ENCODE measurements at places on chromosomes 5 and 9.

DNA sequence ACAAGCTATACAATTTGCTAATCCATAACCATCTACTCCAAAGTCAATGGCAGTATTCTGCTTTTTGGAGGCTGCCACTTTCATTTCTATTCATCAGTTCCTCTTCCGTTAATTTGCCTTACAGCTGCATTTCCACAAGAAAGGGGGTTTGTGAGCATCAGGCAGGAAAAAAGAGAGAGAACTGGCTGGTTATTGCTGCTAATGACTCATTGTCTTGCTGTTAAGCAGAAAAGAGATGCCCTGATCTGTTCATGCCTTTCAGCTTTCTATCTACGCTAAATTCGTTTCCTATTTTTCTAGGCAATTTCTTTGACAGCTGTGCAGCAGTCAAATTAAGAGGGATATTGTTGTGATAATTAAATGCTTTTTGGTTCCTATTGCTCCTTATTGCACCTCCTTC is 65.9 kb upstream of the GNAQ start:
- no peak for DNase-seq

DNA sequence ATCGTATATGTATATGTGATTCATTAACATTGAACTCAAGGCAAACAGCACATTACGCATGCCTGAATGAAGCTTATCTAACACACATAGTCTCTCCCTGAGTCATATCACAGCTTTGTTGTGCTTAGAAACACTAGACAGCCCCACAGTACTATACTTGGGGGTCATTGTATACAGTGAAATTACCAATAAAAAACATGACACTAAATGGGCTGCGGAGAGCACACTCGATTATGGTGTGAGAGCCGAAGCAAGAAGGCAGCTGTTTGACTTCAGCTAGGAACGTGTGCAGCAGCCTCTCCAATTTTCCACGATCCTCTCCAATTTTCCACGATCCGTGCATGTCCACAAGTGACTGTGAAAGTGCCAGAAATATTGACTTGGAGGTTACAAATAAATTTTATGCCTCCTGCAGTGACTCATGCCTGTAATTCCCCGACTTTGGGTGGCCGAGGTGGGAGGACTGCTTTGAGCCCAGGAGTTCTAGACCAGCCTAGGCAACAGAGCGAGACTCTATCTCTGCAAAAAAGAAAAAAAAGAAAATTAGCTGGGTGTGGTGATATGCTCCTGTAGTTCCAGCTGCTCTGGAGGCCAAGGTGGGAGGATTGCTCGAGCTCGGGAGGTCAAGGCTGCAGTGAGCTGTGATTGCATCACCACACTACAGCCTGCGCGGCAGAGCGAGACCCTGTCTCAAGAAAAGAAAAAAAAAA is 102.4 kb downstream of the DAPK1 start:
- DNase-seq = no peak

DNA sequence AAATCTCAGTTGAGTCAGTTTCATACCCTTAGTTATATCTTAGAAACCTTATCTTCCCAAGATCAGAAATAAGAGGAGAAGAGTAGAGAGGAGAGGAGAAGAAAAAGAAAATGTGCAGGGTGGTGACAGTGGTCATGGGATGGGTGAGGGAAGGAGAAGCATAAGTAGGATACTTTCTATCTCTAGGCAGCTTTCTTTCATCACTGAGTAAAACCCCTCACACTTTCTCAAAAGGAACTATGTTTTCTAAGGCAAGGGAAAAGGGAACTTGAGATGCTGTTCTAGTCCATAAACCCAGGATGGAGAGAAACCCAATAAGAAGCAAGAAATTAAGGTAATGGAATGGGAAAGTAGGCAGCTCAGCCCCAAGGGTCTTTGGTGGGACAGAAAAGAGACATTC is 225.3 kb downstream of the MCTP1 start:
- DNase-seq = no peak

- no peak for DNase-seq
These were observed 153.4 kb downstream of the PIK3R1 start for GRCh38 chr5:68369023-68369359.

DNA sequence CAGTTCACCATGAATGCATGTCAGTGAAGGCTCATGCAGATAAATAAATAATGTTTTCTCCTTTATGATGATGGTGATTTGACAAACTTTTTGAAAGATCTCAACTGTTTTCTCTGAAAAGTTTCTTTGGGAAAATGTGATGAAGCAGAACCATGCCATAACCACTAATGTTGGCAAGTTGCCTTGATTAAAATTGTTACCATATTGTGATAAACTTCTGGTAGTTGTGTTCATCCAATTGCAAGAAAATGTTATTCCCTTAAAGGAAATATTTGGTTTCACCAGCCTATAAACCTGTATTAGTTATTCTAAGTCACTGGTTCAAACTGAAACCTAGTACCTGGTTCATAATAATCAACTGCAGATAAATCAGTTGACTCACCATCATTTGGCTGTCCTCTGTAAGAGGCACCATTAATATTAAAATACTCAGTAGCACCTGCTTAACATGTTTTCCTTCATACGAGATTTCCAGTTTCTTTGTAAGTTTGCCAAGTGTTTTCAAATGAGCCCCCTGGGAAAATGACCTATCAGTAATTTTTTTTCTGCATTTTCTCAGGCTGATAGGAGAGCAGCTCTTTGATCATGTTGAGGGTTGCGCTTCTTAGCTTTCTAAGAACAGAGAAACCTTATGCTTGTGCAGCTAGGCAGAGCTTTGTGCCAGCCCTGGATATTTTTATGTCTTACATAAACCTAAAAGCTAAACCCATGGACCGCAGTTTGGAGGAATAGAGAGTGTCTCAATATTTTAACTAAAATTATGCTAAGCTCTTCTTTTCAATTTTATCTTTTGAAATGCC is 88.0 kb downstream of the LURAP1L start:
- no peak for DNase-seq

- DNase-seq = no peak
These were observed 38.6 kb upstream of the KCNMB1 start for GRCh38 chr5:170427672-170428236.

GRCh38 chr5:149445343-149445738 is 66.2 kb upstream of the IL17B start:
- DNase-seq = no peak

- DNase-seq = no peak
These were observed 23.8 kb downstream of the GABRG2 start for GRCh38 chr5:162091336-162091735.

GRCh38 chr5:9558319-9558965 is 12.6 kb upstream of the SEMA5A start:
- DNase-seq = no peak

GRCh38 chr9:93287593-93287992 is 103.7 kb downstream of the WNK2 start:
- no peak for DNase-seq

- DNase-seq = no peak
These were observed 839 bp downstream of the GABRG2 start for GRCh38 chr5:162068412-162068811.

GRCh38 chr9:98830554-98830953 is 23.1 kb downstream of the GALNT12 start:
- DNase-seq = no peak

DNA sequence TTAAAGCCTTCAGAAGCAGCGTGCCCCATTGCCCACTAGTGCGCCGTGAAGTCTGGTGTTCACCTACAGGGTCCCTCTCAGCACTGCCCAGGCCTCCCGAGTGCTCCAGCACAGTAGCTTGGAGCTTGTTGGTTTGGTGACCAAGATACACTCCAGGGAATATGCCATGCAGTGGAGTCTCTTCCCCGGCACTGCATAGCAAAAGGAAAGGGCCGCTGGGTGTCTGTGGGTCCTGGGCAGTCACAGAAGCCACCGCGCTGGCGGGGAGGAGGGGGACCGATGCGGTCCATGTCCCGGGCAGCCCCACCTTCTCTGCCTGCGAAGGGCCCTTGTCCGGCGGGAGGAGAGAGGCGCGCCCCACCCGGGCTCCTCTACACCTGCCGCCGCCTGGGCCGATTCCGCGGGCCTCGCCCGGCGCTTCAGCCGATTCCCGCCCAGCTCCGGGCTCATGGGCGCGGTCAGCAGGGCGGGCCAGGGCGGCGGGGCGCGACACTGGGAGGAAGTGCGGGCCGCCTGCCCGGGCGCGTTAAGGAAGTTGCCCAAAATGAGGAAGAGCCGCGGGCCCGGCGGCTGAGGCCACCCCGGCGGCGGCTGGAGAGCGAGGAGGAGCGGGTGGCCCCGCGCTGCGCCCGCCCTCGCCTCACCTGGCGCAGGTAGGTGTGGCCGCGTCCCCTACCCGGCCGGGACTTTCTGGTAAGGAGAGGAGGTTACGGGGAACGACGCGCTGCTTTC is at the start of gene SYK:
Gene SYK (plus strand): TSS at position 579 of the 732 bp plus-strand sequence. CDS start 42,080 bp downstream, outside the sequence.
- no peak for DNase-seq

GRCh38 chr5:138463419-138464007 is 1.8 kb upstream of the EGR1 start:
- DNase-seq = no peak

GRCh38 chr9:95966306-95966705 is 90.8 kb downstream of the ERCC6L2 start:
- DNase-seq = no peak

- no peak for DNase-seq
These were observed 15.7 kb upstream of the TSSK1B start for GRCh38 chr5:113450462-113450861.

GRCh38 chr9:73847536-73847935 is 649.6 kb upstream of the RORB start:
- DNase-seq = no peak

- no peak for DNase-seq
These were observed 892 bp upstream of the TNC start for GRCh38 chr9:115118879-115119218.

Measured in stimulated activated CD4-positive, alpha-beta T cell treated with anti-CD3 and anti-CD28 coated beads, Interleukin-1b, Interleukin-23, amount 100 ng/mL, for 4 hours (primary cell).